ENCODE measurements at places on chromosomes 5 and 9.
A peak's percentile ranks its signal among the peaks of the same experiment; 100 is the strongest.

DNA sequence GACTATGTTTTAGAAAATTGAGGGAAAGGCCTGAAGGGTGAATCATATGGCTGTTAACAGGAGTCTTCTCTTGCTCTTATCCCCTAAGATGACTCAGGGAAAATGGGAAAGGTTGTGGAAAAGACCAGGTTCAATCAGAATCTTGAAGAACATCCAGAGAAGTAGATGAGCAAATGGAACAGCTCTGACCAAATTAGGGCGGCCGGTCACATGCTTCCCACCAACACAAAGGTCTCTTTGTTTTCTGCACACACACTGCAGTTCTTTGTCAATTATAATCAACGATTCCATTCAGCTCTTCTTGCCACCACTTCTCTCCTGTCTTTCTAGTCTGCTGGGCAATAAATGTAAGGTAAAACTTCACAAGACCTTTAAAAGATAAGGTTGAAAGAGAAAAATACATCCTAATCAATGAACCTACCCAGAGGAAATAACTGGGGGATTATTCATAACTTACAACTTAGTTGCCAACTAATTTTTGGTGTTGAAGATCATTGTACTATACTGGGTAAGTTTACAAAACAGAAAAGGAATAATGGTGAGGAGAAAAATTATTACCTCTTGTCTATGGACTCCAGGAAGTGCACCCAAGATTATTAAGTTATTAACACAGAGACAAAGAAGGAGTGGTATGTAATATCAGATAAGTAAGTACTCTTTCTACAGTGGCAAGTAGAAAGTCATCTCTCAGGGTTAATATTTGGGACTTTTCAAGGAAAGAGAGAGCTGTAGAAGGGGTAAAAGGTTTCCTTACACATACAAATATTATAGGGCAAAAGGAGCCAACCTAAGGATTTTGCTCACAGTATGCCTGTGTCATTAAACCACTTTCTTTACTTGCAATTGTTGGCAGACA, 441.9 kb upstream of the PIK3R1 start:
- DNase-seq: no peak

DNA sequence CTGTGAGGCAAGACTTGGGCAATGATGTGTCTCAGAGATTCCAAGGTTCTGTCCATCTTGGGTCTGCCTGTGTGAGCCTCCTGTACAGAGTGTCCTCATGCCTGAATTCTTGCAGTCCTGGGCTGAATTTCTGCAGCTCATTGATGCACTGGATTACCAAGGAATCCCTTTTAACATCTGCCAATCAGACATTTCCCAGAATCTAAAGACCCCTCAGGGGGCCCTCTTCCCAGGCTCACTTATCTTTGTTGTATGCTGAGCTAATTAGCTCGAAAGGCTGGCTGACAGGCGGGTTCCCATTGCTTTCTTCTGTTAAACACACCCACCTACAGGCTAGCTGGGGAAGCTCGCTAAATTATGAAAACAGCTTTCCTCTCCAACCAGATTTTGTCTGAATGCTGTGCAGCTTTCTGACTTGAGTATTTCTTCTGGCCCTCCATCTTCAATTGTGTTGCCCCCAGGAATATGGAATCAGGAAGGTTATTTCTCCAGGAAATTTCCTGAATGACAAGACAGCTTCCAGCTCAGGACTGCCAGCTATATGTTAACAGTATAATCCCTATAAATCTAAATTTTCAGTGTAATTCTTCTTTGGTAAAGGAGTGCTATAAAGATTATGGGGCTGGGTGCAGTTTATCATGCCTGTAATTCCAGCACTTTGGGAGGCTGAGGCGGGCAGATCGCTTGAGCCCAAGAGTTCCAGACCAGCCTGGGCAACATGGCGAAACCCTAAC, at the start of gene LIX1:
TSS of gene LIX1 (minus strand) at position 91 of the 734 bp plus-strand sequence. CDS start at position 56, 35 bp downstream.
- peak; percentile 63 for DNase-seq

DNA sequence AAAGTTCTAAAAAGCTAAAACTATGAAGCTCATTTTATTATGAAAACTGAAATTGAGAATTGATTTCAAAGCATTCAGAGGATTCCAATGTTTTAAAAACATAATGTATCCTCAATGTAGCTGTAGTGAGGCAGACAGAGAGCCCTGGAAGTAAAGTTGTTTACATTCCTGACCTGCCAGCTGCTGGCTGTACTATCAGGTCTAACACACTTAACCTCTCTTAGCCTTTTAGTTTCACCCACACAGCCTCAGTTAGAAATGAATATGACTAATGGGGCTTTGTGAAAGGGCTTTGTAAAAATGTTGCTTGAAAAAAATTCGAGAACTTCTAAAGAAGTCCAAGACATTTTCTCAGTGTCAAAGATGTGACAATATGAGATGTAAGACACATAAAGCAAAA, 122.6 kb downstream of the FBXL17 start:
- no peak for DNase-seq

GRCh38 chr5:107418902-107419301, 251.8 kb downstream of the EFNA5 start:
- no peak for DNase-seq

DNA sequence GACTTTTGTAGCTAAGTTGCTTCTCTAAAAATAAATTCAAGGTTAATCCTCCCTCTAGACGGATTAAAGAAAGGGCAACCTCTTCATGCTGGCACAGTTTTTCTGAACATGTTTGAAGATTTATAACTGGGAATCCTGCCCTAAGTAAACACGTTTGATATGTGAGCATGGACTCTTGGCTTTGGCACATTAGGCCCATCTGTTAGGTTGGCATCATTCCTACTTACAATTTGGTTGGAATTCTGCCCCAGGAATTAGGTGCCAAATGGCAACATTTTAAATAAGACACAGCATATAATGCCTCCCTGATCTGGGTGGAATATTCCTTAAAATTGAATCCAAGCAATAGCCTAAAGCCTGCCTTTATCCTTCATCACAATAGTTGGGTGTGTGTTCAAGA, 372.3 kb upstream of the CDH18 start:
- peak; percentile 98 for DNase-seq

DNA sequence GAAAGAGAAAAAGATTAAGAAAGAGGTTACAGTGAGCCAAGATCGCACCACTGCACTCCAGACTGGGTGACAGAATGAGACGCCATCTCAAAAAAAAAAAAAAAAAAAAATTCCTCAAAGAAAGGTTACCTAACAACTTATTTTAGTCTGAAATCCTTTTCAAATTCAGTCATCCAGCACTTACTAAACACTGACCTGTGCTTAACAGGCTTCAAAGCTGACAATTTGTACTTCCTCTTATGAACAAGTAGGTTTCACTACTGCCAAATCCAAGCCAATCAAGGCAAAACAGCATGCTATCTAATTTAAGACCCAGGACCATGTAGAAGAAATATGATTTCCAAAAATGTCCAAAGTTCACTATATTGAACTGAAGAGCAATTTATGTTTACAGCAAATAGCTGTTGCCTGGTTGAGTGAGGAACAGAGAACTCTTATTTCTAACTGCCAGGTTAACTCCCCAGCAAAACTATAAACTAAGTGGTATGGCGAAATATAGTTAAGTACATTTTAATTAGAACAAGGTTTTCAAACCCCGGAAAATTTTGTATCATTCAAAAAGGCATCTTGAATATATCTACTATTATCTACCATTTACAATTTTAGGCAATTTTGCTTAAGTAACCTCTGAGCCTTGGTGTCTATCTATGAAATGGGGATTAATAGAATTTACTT, 13.4 kb downstream of the PWWP2A start:
- DNase-seq: no peak

DNA sequence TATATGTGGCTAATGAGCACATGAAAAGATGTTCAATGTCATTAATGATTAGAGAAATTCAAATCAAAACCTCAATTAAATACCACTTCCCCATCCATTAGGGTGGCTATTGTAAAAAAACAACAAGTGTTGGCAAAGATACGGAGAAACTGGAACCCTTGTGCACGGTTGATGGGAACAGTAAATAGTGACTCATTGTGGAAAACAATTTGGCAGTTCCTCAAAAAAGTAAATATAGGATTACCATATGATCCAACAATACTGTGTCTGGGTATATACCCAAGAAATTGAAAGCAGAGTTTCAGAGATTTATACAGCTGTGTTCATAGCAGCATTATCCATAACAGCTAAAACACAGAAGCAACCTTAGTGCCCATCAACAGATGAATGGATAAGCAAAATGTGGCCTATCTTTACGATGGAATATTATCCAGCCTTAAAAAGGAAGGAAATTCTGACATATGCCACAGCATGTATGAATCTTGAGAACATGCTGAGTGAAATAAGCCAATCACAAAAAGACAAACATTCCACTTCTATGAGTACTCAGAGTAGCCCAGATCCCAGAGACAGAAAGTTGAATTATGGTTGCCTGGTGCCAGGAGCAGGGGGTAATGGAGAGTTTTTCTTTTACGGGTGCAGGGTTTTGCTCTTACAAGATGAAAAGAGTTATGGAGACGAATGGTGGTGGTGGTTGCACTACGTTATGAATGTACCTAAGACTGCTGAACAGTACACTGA, 41.4 kb upstream of the LRRC14B start:
- peak; percentile 72 for DNase-seq

GRCh38 chr5:125583321-125584139, 837.1 kb upstream of the ZNF608 start:
- peak; percentile 78 for DNase-seq

- no peak for DNase-seq
These were observed 1383.5 kb downstream of the PTPRD start for GRCh38 chr9:9229269-9229668.

- no peak for DNase-seq
These were observed 20.9 kb downstream of the KLHL3 start for GRCh38 chr5:137714946-137715345.

- no peak for DNase-seq
These were observed 11.6 kb downstream of the POLK start for GRCh38 chr5:75523275-75523674.

DNA sequence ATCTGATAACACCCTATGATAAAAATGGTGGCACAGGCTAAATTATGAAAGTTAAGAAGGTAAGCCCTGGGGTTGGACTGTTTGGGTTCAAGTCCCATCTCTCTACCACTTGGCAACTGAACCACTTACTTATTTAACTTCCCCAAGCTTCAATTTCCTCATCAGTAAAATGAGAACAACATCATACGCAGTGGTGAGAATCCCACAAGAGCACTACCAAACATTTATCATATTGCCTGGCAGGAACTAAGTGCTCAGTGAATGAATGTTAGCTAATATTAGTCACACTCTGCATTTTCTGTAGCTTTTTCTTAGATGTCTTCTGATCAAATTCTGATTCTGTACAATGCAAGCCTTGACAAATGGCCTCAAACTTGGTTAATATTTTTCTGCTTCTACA, 306.7 kb downstream of the EBF1 start:
- DNase-seq: no peak

DNA sequence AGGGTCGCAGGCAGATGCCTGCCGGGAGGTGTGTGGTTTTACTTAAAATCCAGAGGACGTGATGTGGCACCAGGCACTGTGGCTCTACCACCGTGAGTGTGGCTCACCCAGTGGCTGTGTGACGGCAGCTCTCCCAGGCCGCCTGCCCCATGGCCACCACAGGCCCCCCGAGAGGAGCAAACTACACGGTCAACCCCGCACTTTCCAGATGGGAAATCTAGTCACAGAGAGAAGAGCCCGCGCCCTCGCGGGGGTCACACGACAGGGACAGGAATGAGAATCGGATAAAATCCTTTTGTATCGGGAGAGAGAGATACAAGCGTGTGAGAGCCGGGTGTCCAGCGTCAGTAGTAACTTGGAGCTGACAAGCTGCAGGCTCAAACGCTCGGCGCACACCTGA, 24.4 kb downstream of the TERT start:
- DNase-seq: no peak

- no peak for DNase-seq
These were observed 17.0 kb downstream of the HRH2 start for GRCh38 chr5:175674731-175675346.

- no peak for DNase-seq
These were observed 66.5 kb downstream of the COX7C start for GRCh38 chr5:86684222-86684621.

GRCh38 chr9:1951446-1951845, 63.7 kb upstream of the SMARCA2 start:
- no peak for DNase-seq

DNA sequence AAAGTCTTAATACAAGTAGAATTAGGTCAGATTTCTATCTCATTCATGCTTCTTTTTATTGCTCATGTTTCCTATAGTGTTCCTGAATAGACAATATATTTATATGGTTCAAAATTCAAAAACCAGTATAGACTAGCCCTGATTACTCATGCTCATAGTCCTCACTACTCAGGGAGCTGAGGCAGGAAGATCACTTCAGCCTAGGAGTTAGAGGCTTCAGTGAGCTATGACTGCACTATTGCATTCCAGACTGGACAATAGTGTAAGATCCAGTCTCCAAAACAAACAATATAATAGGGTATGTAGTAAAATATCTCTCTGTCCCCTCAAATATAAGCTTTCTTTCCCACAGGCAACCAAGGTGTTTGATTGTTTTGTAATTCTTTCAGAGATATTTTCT, 2.4 kb downstream of the ANKRD31 start:
- DNase-seq: no peak

- DNase-seq: no peak
These were observed 316.6 kb downstream of the TLE1 start for GRCh38 chr9:81372628-81373191.

Measured in NCI-H1694 (cell line).